Gastroesophageal sphincter (tissue), 4 donors: ENCODE measurements at places on chromosomes 5 and 9.

DNA sequence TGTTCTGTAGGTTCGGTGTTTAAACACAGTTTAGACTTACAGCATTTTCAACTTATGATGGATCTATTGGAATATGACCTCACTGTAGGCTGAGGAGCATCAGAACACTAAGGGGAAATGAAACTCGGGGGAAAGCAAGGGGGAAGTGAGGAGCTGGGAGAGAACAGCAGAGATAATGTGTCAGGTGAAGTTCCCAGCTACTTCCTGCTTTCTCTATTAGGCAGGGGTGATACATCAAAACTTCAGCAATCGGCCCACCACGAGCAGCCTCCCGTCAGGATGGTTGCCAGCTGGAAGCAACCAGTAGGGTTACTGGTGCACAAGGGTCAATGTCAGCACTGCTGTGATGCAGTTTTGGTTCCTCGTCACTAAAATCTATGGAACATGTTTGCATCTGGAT lies 34.3 kb downstream of the FAT2 start:
- no peak overlapping the region for H3K4me3 ChIP-seq
- no peaks in the 10 kb centered on the region for H3K36me3 ChIP-seq
- H3K27ac ChIP-seq = no peak overlapping the region

GRCh38 chr5:38465702-38466423 lies 90.6 kb downstream of the LIFR start:
- H3K36me3 ChIP-seq = no peaks in the 10 kb centered on the region
- peak; percentile 0 for ATAC-seq
- no peak overlapping the region for H3K4me3 ChIP-seq
- H3K4me1 ChIP-seq = peaks cover 58% of the 10 kb centered on the region

- no peak overlapping the region for H3K4me3 ChIP-seq
- peak overlapping the region; percentile 5 for H3K27ac ChIP-seq
- ATAC-seq = peak; percentile 40
- no peaks in the 10 kb centered on the region for H3K4me1 ChIP-seq
These were observed 18.3 kb downstream of the MOCS2 start for GRCh38 chr5:53091289-53091688.

DNA sequence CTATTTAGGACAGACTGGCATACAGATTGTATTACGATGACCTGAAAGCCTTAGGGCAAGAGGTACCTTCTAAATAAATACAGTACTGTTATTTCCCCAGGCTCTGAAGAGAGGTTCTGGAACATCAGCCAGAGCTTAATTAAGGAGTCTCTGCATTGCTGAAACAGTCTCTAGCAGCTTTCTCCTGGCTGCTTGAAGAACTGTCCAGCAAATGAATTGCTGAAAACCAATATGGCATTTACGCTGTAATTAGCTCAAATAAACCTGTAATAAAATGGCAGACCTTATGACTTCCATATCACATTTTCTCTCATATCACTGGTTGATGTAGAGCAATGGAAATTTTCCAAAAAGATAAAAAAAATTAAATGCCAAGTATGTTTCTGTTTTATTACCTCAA lies 636.3 kb downstream of the GABRG2 start:
- no peaks in the 10 kb centered on the region for H3K4me1 ChIP-seq
- no peak for ATAC-seq
- H3K27me3 ChIP-seq = no peaks in the 10 kb centered on the region
- H3K36me3 ChIP-seq = no peaks in the 10 kb centered on the region
- H3K27ac ChIP-seq = no peak overlapping the region
